ENCODE measurements at places on chromosomes 4 and X.

DNA sequence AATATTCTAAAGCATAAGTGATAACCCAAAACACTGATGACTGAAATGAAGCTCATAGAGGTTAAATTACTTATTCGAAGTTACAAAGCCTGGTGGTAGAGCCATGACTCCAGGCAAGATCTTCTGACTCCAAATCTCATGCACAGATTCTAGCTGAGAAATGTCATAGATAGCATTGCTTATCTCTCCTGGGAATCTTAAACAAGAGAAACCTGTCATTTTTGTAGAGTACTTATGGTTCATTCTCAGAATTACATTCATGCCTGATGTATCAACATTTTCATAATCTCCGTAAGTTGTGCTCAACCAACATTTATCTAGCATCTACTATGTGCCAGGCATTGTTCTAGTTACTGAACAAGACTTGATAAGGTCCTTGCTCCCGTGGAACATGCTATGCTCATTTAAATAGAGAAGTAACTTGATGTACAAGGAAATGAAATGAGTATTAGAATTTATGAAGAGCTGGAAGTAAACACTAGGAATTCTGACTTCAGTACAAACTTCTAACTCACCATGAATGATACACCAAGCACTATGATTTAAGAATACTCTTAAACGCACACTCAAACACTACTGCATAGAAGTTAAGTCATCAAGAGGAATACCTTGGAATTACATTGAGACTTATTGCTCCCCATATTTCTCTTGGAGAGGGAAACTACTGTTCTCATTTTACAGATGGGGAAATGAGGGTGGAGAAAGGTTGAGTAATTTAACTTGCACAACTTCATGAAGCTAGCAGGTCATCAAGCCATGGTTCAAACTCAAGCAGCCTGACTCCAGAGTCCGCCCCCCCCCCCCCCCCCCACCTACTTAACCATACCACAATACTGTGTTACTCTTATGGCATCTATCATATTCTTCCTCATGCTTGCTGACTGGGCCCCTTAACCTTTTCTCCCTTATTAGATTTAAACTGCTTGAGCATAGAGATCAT lies 45.4 kb downstream of the MBNL3 start:
- no peak for DNase-seq

GRCh38 chr4:101730291-101731117 lies 60.0 kb upstream of the BANK1 start:
- peak; percentile 21 for DNase-seq

GRCh38 chr4:152016303-152016620 lies 255.5 kb upstream of the GATB start:
- no peak for DNase-seq

DNA sequence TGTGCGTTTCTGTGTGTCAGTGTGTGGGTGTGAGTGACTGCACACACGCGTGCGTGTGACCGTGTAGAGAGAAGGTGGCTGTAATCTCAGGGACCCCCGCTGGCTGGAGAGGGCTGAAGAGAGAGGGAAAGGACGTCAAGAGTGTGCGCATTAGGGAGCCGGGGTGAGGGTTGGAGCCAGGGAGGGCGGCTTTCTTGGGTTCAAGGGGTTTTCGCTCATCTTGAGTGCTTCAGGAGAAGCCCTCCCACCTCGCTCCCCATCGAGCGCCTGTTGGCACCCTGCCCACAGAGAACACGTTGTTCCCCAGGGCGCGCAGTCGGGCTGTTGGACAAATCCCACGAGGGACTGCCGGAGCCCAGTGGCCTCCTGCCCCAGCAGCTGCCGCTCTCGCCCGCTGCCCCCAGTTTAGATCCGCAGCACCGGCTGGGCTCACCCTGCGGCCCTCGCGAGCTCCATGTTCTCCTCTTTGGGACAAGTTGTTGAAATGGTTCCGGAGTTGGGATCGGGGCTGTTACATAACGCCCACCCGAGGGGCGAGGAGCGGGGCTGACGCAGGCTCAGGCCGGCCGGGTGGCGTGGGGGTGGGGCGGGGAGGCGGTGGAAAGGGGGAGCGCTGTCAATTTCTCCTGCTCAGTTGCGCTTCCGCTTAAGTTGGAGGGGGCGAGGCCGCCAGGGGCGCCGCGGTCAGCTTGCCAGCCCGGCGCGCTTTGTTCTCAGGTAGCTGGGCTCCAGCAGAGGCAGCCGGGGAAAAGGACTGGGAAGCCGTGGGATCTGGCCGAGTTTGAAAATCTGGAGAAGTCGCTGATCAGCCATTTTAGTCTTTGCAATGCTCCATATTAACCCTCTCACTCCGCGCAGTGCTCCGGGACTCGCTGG lies 1.6 kb downstream of the GRIA2 start:
- DNase-seq: no peak

- no peak for DNase-seq
These were observed 7.4 kb downstream of the ANKRD37 start for GRCh38 chr4:185404031-185404430.

- DNase-seq: peak; percentile 55
These were observed 4.2 kb upstream of the LEF1 start for GRCh38 chr4:108172753-108173598.

- DNase-seq: no peak
These were observed 634 bp downstream of the LRAT start for GRCh38 chr4:154744341-154744926.

DNA sequence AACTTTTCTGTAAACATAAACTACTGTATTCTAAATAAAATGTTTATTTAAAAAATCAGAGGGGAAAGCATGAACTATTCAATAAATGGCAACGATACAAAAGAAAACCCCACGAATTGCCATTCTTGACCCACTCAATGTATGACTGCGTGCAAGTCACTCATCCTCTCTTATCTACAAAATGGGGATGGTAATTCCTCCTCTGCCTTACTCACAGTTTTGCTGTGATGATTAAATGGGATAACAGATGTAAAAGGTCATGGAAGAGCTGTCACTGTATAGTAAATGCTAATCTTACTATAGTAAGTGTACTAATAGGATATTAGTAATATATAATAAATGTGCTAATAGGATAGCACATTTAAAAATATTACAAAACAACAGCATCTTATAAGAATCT lies 173.4 kb downstream of the SCFD2 start:
- no peak for DNase-seq

DNA sequence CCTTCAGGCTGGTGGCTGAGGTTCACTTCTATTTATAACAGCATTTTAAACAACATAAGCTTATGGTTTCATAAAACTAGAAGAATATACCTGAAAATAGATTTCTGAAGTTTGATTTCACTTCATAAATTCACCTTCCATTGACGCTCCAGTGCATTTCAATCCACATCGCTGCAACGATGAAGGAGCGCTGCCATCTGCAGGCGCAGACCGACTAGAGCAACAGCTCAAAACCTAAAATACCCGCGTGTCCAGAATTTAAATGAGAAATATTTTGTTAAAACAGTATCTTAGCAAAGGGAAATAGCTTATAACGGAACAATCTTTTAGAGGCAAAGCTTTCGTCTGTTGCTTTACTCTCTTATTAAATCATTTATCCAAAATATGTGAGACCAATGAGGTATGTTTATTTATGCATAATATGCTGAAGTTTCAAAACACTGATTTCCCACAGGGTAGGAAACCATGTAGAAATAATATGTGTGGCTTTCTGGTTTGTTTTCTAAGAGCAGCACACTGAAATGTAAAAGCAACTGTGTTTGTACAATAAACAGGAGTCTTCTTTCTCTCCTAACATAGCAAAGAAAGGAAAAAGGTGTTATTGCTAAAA lies 816.4 kb upstream of the FRG1 start:
- DNase-seq: no peak

- no peak for DNase-seq
These were observed 67.3 kb downstream of the PDLIM5 start for GRCh38 chr4:94519019-94519418.

DNA sequence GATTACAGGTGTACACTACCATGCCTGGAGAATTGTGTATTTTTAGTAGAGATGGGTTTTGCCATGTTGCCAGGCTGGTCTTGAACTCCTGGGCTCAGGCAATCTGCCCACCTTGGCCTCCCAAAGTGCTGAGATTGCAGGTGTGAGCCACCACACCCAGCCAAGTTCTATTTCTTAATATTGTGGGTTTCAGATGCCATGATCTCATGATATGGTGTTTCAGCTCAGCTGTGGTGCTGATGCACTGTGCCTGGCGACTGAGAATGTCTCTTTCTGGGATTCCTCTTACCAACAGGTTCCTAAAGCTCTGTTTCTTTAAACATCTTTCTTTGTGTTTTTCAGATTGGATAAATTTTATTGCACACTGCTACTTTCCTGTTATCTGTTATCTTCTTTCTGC lies 17.3 kb upstream of the NDUFC1 start:
- DNase-seq: no peak

DNA sequence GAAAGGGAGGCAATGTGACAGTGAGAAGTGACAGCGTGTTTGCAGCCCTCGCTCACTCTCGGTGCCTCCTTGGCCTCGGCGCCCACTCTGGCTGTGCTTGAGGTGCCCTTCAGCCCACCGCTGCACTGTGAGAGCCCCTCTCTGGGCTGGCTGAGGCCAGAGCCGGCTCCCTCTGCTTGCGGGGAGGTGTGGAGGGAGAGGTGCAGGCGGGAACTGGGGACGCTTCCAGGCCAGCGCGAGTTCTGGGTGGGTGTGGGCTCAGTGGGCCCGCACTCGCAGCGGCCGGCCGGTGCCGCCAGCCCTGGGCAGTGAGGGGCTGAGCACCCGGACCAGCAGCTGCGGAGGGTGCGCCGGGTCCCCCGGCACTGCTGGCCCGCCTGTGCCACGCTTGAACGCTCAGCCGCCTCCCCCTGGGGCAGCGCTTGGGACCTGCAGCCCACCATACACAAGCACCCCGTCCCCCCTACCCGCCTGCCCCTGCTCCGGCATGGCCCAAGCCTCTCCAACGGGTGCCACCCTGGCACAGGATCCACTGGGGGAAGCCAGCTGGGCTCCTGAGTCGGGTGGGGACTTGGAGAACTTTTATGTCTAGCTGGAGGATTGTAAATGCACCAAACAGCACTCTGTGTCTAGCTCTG lies 1142.8 kb upstream of the INTU start:
- no peak for DNase-seq

Measured in T-helper 9 cell (primary cell).